ENCODE measurements at places on chromosomes 12 and 14.

DNA sequence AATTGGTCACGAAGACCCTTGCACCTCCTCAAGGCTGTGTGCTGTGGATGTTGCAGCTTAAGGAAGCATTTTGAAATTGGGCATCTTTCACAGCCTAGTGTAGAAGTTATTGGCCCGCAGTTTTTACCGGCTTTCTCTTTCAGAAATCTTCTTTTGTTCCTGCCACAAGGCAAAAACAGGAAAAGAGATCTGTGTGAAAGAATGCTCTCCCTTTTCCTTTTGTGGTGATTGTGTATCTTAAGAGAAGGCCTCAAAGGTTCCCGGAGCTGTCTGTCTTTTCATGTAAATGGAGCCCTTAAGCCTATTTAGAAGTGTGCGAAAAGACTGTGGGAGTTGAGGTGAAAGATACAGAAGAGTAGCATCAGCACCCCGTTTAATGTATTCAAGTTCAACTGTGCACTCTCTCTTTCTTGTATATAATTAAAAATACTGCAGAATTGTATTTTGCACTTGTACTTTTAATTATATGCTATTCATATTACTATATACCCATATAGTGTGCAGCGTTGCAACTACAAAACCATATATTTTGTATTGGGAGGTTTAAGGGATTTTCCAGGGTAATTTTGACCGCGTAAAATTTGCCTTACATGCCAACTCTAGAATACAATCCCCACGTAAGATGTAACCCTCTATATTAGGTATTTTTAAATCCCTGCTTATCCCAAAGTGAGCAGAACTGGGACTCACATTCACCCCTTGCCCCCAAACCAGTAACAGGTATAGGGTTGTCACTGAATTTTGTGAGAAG lies 441.7 kb downstream of the RAD51B start:
- DNase-seq: no peak

DNA sequence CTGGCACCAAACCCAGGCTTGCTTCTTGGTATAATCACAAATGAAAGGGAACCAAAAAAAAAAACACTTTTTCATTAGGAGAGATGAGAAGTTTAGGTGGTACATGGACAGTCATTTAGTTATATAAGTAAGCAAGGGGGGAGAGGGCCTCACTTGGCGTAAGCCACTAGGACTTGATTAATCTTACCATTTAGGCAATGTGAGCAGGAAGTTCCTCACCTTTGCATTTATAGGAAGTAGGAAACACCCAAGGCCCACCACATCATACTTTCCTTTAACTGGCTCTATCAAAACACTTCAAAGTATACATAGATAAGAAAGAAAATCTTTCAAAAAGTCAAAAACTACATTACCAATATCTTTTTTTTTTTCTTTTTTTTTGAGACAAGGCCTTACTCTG lies 6.7 kb upstream of the RPS6KA5 start:
- DNase-seq: no peak

- no peak for DNase-seq
Measured at GRCh38 chr12:23349564-23349963, 599.9 kb downstream of the SOX5 start.

- no peak for DNase-seq
Measured at GRCh38 chr14:105578070-105578469, 51.7 kb downstream of the TMEM121 start.

DNA sequence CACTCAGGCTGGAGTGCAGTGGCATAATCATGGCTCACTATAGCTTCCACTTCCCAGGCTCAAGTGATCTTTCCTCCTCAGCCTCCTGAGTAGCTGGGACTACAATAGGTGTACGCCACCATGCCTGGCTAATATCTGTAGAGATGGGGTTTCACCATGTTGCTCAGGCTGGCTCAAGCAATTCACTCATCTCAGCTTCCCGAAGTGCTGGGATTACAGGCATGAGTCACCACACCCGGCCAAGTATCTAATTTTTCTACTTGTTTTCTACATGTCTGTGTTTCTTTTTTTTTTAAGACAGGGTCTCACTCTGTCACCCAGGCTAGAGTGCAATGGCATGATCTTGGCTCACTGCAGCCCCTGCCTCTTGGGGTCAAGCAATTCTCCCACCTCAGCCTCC lies 119.7 kb upstream of the MED13L start:
- no peak for DNase-seq

All from KBM-7 (cell line).